ENCODE measurements at places on chromosomes 11 and 22.

DNA sequence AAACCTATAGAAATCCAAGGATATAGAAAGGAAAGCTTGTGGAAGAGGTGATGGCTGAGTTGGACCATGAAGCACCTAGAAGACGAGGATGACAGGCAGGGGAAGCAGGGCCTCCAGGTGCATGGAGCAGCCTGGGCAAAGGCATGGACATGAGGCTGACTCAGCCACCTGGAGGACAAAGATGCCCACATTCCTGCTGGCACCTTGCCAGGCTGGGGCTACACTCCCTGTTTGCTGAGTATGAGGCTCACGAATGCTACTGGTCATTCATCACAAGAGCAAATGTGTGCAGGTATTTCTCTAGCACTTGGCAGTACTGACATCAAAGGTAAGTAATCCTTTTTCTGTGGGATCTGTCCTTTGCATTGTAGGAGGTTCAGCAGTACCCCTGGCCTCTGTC lies 7.1 kb upstream of the SCGB2A1 start:
- DNase-seq, result no peak

DNA sequence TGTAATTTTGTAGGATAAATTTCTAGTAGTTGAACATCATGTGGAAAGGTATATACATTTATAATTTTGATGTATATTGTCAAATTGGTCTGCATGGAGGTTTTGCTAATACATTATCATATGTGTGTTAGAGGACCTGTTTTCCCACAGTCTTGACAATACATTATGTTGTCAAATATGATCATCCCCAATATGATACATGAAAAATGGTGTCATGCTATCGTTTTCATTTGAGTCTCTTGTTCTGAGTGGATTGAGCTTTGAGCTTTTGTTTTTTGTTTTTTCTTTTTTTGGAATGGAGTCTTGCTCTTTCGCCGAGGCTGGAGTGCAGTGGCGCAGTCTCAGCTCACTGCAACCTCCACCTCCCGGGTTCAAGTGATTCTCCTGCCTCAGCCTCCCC lies 14.1 kb upstream of the CNTF start:
- no peak for DNase-seq

DNA sequence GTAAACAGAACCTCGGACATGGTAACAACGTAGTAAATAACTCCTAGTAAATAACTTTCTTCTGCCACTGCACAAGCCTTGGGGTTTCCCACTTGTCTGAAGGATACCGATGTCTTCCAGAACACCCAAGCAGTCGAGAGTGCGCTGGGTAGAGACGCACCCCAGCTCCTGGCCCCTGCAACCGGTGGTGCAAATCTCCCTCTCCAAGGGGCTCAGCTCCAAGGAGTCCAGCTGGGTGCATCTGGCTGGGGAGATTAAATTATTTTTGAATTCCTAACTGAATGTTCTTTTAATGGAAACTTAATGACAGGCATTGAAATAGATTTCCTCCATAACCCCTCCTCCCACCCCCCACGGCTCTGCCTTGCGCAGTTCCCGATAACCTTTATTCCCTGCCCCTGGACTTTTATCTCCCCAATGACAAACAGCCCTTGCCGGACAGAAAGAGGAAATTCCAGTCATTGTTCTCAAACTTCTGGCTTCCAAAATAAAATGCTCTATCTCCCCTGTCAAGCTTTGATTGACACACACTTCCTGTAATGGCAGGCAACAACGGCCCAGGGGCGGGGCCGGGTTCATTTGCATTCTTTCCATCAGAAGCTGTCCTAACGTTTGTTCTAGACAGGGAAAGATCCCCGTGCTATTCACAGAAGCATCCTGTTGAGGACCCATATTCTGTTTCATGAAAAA lies 31.2 kb downstream of the KCNJ1 start:
- DNase-seq, result no peak

- DNase-seq, result no peak
Observed at GRCh38 chr11:33674035-33674814, 26.4 kb downstream of the C11orf91 start.

- DNase-seq, result no peak
Observed at GRCh38 chr11:45180848-45181192, 34.4 kb downstream of the PRDM11 start.

DNA sequence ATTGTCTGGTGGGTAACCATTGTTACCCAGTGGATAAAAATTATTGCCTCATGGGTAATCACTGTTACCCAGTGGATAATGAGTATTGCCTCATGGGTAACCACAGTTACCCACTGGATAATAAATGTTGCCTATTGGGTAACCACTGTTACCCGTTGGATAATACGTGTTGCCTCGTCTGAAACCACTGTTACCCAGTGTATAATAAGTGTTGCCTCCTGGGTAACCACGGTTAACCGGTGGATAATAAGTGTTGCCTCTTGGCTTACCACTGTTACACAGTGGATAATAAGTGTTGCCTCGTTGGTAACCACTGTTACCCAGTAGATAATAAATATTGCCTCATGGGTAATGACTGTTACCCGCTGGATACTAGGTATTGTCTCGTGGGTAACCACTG lies 20.9 kb upstream of the NXPE4 start:
- no peak for DNase-seq

- DNase-seq, result no peak
Observed at GRCh38 chr22:41327124-41327523, 25.8 kb downstream of the ZC3H7B start.

DNA sequence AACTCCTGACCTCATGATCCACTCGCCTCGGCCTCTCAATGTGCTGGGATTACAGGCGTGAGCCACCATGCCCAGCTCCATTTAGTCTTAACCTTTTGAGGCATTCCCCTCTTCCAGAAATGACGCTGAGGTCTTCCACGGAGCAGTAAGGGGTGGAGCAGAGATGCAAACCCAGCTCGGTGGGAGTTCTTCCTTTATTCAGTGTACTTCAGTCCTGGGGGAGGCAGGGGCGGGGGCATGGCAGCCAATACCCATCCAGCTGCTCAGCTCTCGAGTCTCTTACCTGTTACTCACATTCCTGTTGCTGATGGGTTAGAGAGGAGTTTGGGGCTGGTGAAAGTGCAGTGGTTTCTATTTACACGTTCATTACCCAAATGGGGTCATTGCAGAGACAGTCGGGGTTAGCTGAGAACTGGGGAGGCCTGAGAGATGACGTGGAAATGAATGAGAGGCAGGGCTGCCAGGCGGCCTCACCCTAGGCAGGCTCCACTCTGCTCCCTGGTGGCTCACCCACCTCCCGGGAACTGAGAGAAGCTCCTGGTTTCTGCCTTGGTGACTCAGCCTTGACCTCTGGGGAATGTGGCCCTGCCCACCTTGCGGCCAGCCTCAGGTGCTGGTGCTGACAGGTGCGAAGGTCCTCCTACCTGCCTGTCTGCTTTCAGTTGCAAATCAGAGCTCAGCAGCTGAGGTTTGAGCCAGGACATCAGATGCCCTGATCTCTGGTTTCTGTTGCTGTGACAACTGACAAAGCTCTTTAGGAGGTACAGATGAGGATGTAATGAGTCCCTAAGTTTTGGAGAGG lies 13.4 kb upstream of the ST14 start:
- DNase-seq, result no peak

GRCh38 chr11:72629266-72629665 lies 45.0 kb downstream of the PDE2A start:
- no peak for DNase-seq

DNA sequence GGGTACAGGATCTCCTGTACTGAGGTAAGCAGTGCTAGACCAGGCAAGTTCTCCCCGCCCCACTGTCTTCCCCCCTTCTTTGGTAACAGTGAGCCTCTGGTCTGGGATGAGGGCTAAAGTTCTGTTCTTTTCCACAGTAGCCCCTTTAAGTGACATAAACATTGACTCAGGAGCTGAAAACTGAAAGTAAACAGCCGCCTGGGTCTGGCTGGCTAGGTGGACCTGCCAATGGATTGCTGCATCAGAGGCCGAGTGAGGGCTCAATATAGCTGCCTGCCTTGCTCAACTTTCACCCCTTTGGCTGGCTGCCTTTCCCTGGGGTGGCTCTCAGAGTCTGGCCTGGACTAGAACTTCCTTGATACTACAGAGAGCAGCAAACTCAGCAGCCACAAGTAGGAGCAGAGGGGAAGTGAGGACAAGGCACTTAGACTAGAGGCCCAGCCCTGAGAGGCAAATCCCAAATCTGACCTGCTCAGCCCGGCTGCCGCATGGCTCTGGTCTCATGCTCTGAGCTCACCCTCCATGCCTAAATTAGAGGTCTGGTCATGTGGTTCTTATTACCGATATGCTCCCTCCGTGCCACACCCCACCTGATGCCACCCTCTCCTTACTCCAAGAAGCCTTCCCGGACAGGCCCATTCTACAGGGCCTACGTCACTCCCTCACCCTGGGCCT lies 9.6 kb upstream of the UCP3 start:
- no peak for DNase-seq

DNA sequence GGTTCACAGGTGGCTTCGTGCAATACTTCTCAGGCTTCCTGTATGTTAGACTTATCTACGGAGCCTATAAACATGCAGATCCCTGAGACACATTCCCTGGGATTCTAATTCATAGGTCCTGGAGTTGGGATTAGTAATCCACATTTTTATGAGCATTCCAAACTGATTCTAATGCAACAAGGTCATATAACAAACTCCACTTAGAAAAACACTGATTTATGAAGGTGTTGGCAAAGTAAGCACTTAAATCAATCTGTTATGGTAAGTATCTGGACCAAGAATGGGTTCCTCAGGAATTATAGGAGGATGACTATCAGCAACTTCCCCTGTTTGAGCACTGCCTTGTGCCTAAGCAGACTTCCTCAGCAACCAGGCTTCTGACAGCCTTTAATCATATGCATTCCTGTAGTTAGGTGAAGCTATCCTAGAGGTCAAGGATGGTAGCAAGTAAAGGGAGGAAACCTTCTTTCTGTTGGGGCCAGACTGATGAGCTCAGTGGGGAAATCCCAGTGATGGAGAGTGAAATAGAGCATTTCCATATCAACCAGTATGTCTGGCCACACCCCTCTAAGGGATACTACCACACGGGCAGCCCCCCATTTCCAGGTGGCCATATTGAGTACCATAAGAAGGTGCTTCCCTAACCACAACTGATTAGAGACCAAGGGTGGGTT lies 89.6 kb downstream of the RASSF10 start:
- no peak for DNase-seq

GRCh38 chr22:21650823-21651520 lies 8.9 kb downstream of the SDF2L1 start:
- DNase-seq, result no peak

- DNase-seq, result no peak
Observed at GRCh38 chr11:85810871-85811611, at the start of gene SYTL2. Gene SYTL2, minus strand, starts transcription at chr11:85811141. Its CDS starts 53,416 bp downstream, at chr11:85757725.

DNA sequence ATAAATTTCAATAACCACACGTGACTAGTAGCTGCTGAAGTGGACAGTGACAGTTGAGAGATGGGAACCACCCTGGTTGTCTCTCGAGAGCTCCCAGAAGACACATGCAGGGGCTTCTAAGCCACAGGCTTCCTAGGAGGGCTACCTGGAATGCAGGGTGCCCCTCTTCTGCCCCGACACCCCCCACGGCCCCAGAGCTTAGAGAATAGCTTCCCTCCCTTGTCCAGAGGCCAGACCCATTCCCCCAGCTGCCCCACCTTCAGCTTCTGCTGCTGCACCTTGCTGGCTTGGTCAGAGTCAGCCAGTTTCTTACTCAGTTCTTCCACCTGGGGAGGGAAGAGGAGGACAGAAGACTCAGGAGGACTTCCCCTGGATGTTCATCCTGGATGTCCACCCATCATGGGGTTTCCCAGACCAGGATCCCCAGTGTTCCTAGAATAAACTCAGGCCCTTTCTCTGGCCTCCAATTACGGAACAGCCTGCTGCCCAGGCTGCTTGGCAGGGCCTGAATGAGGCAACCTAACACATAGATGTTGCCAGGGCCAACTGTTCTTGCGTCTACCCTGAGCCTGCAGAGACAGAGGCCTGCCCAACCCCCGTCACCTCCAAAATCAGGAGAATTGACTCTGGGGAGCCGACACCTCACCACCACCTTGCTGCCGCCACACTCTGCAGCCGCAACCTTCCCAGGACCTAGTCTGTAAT lies 12.0 kb downstream of the IL18BP start:
- DNase-seq, result no peak

- no peak for DNase-seq
Observed at GRCh38 chr11:120785576-120785975, 238.3 kb upstream of the TBCEL start.

DNA sequence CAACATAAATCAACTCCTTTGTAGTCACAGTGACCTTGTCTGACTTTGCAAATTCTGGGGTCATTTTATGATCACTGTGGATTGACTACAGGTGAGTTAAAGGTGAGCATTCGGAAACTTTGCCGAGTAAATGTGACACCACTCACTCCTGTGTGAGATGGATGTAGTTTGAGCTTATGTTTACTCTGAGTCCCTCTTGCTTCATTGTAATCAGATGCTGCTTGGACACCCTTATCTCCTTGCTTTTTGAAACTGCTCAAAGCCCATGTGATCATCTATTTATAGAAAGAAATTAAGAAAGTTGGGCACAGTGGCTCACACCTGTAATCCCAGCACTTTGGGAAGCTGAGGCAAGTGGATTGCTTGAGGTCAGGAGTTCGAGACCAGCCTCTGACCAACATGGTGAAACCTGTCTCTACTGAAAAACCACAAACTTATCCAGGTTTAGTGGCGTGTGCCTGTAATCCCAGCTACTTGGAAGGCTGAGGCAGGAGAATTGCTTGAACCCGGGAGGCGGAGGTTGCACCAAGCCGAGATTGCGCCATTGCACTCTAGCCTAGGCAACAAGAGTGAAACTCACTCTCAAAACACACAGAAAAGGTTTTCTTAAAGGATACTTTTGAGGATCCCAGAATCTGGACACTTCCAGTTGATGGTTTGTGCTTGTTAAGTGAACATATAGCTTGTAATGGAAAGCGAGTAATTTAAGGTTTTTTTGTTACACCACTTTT lies 7.2 kb downstream of the FAM118A start:
- DNase-seq, result no peak

GRCh38 chr22:44661070-44661469 lies 40.9 kb upstream of the PRR5 start:
- DNase-seq, result no peak

DNA sequence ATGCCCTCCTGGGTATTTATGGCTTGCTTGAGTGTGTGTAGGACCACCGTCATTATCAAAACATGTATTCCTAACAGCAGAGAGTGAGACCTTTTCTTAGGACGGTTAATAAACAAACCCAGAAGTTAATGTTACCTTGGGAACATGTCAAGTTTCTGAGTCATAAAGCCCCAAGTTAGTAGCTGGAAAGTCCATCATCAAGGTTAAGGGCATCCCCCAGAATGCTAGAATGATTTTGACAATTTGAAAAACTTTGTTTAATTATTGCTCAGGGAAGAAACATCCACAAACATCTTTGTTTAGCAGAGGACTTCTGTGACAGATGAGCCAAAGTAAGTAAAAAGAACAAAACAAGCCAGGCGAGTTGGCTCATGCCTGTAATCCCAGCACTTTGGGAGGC lies 20.0 kb downstream of the CAVIN3 start:
- no peak for DNase-seq

Data from NCI-H1436 treated with DMSO at 0.1 percent for 48 hours (cell line).